ENCODE measurements at places on chromosomes 4 and X.
A peak's percentile ranks its signal among the peaks of the same experiment; 100 is the strongest.

- DNase-seq = no peak
These were observed 20.5 kb upstream of the ASB5 start for GRCh38 chr4:176289561-176289960.

DNA sequence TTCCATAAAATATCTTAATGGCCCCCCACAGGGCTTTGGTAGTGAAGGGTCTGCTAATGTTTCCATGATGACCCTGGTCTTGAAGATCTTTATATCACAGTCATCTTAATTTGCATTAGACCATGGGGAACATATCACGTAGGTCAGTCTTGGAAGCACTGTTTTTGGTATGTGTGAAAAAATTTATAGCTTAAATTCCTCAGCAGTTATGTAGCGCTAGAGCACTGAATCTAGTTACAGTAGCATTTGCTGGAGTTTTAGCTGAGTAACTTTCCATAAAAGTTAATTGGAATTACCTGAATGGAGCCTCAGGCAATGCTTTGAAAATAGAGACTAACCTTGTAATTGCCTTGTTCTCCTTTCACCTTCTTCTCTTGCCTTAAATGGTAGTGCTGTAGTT lies 648.8 kb downstream of the IQCM start:
- DNase-seq = no peak

- no peak for DNase-seq
These were observed 203.8 kb upstream of the HS3ST1 start for GRCh38 chr4:11632483-11632882.

DNA sequence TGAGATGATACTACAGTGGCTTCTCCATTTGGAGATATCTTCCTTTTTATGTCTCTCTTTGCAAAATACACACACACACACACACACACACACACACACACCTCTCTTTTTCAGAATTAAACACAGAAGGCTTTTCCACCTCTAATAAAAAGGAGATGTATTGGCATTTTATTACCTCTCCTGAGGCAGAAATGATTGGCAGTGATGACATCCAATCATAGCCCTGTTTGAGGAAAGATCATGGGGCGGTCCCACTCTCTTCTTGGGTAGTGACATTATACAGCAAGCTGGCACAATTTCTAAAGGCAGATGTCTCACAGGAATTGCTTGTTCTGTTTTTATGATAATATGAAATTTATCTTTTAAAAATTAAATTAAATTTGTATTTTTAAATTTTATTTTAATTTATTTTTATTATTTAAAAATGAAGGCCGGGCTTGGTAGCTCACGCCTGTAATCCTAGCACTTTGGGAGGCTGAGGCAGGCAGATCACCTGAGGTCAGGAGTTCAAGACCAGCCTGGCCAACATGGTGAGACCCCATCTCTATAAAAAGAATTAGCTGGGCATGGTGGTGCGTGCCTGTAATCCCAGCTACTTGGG lies 15.6 kb downstream of the CHRNA9 start:
- no peak for DNase-seq

- DNase-seq = no peak
These were observed 107.3 kb downstream of the SLC10A6 start for GRCh38 chr4:86741846-86742245.

GRCh38 chr4:158722291-158722916 lies 792 bp downstream of the PPID start:
- peak; percentile 42 for DNase-seq

- peak; percentile 21 for DNase-seq
These were observed 1.2 kb downstream of the PNPLA4 start for GRCh38 chrX:7925867-7926472.

DNA sequence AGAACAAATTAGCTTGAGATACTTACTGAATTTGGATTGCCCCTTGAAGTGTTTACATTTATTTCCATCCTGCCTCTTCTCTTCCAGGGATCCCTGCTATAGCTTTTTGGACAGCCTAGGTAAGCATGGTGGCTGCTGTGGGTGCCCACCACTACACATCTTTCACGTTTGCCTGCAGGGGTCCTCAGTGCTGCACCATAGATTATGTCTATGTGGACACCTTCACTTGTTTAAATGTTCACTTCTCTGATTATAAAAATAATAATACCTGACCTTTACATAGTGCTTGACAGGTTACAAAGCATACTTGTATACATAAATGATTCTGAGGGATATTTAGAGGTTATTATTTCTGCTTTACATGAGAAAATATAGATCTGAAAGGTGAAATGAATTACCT lies 67.9 kb upstream of the SLC4A4 start:
- DNase-seq = no peak

- DNase-seq = no peak
These were observed 18.3 kb upstream of the ACSL1 start for GRCh38 chr4:184843984-184844554.

DNA sequence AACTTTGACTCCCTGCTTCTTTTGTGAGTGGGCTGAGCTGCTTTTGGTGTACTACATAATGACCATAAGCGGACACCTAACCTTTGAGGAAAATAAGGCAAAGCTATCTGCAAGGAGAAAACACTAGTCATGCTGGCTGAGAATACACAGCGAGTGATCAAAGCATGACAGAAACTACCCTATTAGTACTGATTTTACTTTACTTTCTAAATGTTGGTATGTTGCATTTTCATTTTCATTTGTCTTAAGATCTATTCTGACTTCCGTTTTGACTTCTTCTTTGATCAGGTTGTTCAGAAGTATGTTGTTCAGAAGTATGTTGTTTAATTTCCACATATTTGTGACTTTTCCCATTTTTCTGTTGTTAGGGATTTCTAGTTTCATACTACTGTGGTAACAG lies 361.1 kb downstream of the TRAM1L1 start:
- DNase-seq = no peak

DNA sequence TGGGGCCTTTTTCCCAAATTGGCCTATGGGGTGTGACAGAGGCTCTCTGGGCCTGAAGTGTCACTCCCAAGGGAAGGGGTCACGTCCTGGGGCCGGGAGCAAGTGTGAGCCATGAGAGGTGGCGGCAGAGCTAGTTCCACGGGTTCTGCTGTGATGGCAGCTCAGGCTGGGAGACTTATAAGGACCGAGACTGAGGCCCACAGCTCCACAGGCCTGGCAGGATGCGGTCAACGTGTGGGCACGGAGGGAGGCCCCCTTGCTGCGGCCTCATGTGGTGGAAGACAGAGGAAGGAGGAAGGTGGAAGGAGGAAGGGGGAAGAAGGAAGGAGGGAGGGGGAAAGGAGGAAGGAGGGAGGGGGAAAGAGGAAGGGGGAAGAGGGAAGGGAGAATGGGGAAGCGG lies 7.2 kb upstream of the CPLX1 start:
- no peak for DNase-seq

DNA sequence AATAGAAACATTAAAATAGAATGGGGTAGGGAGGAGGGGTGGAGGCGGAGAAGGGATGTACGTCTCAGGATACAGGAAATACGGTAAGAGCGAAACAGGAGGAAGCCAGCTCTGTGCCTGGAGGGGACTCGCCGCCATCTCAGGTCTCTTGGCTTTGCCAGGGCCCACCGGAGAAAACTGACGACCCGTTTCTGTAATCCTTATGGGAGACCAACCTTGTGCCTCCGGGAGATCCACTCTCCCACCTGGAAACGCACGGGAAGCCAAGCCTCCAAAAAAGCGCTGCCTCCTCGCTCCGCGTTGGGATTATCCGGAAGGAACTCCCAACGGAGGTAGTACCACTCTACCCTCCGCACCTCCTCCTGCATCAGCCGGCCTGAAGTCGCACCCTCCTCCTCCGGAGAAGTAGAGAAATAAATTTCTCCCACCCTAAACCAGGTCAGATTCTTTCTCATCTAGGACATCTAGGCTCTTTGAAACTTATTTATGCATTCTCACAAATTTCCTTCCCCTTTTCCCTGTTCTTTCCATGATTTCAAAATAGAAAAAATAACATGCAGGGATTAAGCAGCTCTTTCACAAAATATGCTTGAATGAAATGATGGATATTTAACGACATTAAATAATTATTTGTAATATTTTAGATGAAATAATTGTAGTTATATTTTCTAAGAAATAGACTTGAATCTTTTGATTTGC lies at the start of gene NBDY:
NBDY (plus strand) TSS at position 92 of the 699 bp plus-strand sequence; CDS start at position 203, 111 bp downstream.
- peak; percentile 57 for DNase-seq

DNA sequence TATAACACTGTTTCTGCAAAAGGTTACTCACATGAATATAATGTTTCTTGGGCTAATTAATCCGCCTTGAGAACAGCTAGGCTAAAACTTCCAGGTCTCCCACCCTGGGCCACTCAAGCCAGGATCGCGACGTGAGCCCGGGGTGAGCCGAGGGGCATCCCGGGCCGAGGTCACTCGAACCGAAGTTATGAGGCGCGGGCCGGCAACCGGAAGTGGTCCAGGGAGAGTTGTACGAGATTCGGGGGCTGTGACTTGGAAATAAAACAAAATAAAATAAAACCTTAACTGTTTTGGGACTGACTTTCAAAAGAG lies 317 bp downstream of the CMC4 start:
- no peak for DNase-seq

DNA sequence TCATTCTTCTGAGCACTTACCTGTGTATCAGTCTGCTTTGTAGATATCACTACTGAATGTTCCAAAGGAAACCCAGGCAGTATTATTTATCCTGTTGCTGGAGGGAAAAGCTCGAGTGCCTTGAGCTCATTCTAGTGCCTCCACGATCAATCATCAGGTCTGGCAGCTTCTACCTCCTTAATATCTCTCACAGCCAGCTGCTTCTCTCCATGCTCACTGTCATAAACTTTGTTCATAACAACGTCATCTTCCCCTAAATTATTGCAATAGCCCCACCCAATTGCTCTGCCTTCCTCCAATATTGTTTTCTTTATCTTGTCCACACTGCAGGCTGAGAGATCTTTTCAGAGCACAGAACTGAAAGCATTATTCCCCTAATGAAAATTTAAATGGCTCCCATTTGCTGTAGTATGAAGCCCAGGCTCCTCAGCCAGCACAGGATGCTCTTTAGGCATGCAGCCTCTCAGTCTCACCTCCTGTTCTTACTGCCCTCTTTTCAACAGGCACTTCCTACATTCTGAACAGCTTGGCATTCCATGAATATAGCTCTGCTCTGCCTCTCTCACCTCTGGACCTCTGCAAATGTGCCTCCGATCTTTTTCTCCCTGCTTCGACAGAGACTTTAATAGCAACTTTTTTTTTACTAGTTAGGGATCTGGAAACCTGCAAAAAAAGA lies 504.2 kb upstream of the IGFBP7 start:
- no peak for DNase-seq

GRCh38 chrX:64427281-64427680 lies 32.0 kb upstream of the MTMR8 start:
- DNase-seq = no peak

GRCh38 chr4:10698172-10698571 lies 13.6 kb upstream of the CLNK start:
- DNase-seq = no peak

DNA sequence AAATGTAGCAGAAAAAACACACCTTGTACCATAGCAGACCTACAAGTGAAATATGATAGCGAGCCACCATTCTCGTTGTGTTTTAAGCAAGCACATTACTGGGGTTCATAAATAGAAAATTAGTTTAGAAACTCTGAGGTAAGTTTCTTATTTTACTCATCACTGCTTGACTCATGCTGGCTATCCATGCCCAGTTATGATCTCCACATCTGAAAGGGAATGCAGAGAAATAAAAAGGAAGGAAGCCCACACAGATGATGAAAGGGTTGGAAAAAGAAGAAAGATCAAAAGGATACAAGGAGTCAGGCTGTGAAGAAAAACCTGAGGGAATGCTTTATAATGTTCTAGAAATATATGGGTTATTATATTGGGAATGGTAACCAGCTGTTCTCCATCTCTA lies 54.5 kb downstream of the CAMK2D start:
- DNase-seq = no peak

GRCh38 chrX:103818842-103819619 lies 13.0 kb downstream of the RAB9B start:
- no peak for DNase-seq

GRCh38 chr4:174334628-174335027 lies 50.9 kb downstream of the CEP44 start:
- DNase-seq = no peak

DNA sequence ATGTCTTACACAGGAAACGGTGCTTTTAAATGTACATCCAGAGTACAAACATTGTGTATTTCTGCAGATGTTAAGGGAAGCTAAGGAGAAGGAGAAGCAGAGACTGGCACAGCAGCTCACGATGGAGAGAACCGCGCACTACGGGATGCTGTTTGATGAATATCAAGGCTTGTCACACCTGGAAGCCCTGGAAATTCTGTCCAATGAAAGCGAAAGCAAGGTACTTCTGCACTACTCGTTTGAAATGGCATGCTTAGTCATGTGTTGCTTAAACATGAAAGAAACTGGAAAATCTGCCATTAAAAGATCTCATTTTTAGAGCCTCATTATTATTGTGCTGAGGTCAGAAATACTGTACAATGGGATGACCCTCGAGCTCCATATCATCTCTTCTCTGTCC lies 47.2 kb downstream of the FAM114A1 start:
- no peak for DNase-seq

- DNase-seq = no peak
These were observed 101.8 kb downstream of the SH3KBP1 start for GRCh38 chrX:19785647-19786046.

DNA sequence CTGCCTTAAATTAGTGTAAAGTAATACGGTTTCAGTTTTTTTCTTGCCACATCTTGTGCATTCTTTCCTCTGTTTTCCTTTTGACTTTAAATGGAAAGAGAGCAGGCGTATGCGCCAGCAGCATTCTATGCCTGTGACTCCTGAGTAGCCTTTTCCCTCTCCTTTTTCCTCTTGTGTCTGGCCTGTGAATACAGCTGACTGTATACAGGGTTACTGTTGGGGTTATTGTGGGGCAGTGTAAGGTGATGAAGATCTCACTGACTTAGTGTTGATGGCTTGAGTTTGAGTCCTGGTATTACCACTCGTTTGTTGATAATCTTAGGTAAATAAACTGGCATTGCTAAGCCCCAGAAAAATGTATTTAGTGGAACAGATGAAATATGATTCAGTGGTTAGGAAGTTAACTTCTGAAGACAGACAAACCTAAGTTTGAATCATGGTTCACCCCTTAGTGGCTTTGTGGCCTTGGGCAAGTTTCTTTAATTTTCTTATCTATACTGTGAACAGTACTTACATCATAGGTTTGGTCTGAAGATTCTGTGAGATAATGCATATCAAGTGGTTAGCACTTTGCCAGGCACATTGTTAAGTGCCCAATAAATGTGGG lies 105.1 kb downstream of the FNIP2 start:
- no peak for DNase-seq

DNA sequence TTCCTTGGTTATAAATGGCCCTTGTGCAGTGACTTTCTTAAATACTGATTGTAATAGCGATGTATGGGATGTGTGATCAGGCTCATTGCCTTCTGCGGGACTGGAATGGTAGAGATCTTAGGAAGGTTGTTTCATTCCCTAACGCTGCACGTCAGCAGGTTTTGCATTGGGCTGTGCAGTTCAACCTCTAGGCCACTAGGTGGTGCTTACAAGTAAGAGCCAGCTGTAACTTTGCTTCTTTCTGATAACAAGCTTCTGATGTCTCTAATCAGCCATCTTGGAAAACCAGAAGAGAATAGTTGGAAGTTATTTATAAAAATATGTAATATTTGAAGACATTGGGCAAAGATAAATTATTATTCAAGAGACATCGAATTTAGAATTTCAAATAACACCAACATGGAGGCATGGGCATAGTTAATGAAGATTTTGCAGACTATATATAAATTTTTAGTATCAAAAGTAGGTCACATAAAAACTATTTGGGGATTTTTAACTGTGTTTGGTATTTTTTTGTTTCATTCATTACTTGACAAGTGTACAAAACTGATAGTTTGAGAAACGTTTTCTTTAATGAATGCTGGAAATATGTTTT lies 339.7 kb upstream of the PCDH7 start:
- no peak for DNase-seq
